ENCODE measurements at places on chromosomes 7 and 10.

- DNase-seq: no peak
Measured at GRCh38 chr7:5270788-5271187, 12.0 kb upstream of the SLC29A4 start.

GRCh38 chr10:62019013-62019684 is 117.7 kb downstream of the ARID5B start:
- DNase-seq: no peak

GRCh38 chr10:52437205-52437646 is 123.1 kb downstream of the DKK1 start:
- no peak for DNase-seq

- DNase-seq: no peak
Measured at GRCh38 chr10:100025576-100025975, 15.8 kb upstream of the DNMBP start.

GRCh38 chr7:24982917-24983316 is 2.9 kb upstream of the OSBPL3 start:
- DNase-seq: no peak

- DNase-seq: no peak
Measured at GRCh38 chr7:43229801-43230200, 117.4 kb downstream of the HECW1 start.

- DNase-seq: no peak
Measured at GRCh38 chr10:34080485-34081346, 734.4 kb downstream of the PARD3 start.

DNA sequence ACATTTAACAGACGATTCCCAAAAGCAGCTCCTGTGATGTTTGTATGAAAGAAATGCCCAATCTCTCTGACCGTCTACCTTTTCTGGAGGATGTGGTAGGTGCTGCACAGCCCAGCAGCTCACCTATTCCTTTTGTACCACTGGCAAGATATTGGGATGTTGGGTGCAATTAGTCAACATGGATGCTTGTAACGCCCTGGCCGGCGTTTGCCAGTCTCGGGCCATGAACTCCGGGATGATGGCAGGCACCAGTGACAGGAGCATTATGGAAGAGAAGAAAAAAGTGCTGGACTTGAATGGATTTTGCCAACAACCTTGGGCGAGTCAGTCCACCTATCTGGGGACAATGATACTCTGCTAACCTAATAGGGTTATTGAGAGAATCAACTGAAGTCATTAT is 69.0 kb upstream of the ZNF438 start:
- no peak for DNase-seq

DNA sequence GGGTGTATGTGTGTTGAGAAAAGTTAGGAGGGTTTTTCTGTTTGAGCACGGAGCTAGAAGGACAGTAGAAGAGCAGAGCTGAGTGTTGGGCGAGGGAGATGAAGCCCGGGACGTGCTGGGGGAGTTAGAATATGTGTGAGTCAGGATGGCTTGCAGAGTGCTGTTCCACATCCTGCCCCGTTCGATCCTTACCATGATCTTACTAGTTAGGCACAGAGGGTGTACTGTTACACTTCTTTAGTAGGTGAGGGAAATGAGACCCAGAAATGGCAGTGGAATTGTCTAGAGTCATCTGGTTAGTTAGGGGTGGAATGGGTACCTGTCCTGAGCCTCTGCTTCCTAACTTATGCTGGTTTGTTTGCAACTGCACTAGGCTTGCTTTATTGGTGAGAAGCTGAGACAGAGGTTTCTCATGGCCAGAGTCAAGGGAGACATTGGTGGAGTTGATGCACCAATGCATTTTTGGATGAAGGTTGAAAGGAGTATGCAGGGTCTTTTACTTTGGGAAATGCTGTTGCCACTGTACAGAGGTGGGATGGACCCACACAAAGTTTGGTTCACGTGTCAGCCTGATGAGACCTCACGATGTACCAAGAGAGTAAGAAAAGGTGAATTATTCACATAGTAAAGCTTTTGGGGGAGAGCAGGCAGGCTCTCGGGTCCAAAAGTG is 42.4 kb downstream of the CCNY start:
- peak; percentile 33 for DNase-seq

GRCh38 chr10:317926-318325 is 182.7 kb downstream of the ZMYND11 start:
- DNase-seq: no peak

GRCh38 chr7:123746931-123747488 is 1.8 kb downstream of the WASL start:
- DNase-seq: peak; percentile 53

GRCh38 chr7:80150611-80151273 is 16.1 kb downstream of the GNAI1 start:
- no peak for DNase-seq

DNA sequence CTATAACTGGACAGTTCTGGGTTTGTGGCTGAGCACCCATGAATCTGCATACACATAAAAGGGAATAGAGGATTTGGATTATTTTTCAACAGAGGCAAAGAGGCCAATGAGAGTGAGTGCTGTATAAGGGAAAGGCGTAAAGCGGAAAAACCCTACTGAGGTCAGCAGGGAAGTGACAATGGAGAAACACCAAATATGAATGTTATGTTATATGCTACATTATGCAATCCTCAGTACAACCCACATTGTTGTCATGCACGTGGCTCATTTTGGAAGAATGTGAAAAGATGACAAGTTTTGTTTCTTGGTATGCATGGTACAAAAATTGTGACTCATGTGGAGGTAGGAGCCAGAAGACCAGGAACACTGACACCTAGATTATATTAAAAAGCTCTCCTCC is 113.6 kb upstream of the AMPH start:
- DNase-seq: peak; percentile 35

DNA sequence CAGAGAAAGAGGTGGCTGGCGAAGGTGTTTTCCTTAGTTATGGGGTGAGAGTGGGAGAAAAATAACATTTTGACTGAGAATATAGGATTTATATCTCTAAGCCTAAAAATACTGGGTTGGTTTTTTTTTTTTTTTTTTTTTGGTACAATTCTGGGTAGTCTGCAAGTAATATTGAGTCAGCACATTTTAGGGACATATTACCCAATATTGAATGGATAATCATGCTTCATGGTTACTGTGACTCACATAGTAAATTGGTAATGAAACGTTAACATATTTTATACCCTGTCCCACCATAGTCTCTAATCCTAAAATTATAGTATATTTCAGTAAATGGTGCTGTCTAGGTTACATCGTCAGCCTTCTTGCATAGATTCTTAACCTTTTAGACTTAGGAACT is 91.4 kb downstream of the TPST1 start:
- DNase-seq: no peak

DNA sequence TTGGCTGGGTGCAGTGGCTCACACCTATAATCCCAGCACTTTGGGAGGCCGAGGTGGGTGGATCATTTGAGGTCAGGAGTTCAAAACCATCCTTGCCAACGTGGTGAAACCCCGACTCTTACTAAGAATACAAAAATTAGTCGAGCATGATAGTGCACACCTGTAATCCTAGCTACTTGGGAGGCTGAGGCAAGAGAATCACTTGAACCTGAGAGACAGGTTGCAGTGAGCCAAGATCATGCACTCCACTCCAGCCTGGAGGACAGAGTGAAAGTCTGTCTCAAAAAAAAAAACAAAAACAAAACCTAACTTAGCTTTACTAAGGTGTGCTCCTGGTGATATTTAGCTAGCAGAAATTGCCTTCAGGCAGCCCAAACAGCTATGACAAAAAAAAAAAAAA is 24.3 kb upstream of the VDAC2 start:
- no peak for DNase-seq

- no peak for DNase-seq
Measured at GRCh38 chr10:73991203-73991883, 6.6 kb upstream of the VCL start.

- no peak for DNase-seq
Measured at GRCh38 chr7:140455743-140456142, 23.6 kb downstream of the MKRN1 start.

- no peak for DNase-seq
Measured at GRCh38 chr10:28400681-28401080, 97.8 kb upstream of the MPP7 start.

- DNase-seq: peak; percentile 55
Measured at GRCh38 chr10:7797582-7797981, 9.6 kb downstream of the ATP5F1C start.

DNA sequence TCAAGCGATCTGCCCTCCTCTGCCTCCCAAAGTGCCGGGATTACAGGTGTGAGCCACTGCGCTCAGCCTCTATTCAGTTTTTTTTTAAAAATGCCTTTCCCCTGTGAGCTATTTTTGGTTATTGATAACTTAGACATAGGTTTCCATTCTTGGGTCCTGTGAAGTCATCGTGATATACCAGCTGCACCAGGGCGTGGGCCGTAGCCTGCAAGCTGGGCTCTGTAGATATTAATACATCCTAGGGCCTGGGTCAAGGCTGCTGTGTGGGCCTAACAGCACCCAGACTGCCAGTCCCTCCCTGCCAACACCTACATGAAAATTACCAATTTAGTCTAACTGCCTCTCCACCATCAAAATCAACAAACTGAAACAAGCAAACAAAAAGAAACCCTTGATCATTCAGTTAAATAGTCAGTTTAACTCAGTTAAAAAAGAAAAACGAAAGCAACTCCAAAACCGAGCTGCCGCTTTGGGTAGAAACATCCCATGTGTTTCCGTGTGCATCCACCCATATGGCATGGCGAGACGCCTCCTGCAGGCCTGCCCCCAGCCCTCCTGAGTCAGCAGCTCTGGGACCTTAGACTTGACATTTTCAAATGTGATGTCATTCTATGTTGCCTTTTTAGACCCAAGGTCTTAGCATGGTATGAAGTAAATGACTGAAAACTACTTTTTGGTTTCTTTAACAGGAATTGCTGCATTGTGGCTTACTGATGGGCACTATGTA is 330.2 kb downstream of the GLRX3 start:
- DNase-seq: no peak

Measured in activated CD4-positive, alpha-beta T cell treated with anti-CD3 and anti-CD28 coated beads, Interleukin-2, Interleukin-6, amounts not matched to agents 100 ng/mL and 50 ng/mL, durations not matched to agents 16 hours and 8 hours (primary cell).